ENCODE measurements at places on chromosomes 7 and 10.

GRCh38 chr10:122939856-122940543, 14.0 kb downstream of the C10orf88 start:
- no peak for DNase-seq

GRCh38 chr10:1274111-1274661, 218.0 kb downstream of the WDR37 start:
- no peak for DNase-seq

- no peak for DNase-seq
Observed at GRCh38 chr7:113521468-113521867, 397.3 kb downstream of the PPP1R3A start.

GRCh38 chr7:22386865-22387264, 29.9 kb upstream of the RAPGEF5 start:
- no peak for DNase-seq

GRCh38 chr10:46250898-46251856, 35.6 kb upstream of the ANTXRL start:
- DNase-seq = no peak

- no peak for DNase-seq
Observed at GRCh38 chr7:155916926-155917655, 104.8 kb upstream of the SHH start.

GRCh38 chr10:133326223-133326551, 10.5 kb downstream of the CALY start:
- DNase-seq = no peak

GRCh38 chr10:131880016-131880590, 20.7 kb upstream of the PPP2R2D start:
- no peak for DNase-seq

DNA sequence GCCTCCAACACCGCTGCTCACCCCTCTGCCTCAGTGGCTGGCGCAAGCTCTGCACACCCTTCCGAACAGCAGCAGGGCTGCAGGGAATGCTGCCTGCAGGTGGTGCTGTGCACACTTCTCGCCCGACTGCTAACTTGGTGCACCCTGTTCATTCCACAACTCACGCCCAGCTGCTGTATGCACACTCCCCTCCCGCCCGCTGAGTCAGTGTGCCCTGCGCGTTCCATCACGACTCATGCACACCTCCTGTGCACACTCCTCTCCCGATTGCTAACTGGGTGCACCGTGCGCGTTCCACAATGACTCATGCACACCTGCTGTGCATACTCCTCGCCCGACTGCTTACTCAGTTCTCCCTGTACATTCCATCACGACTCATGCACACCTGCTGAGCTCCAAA, 21.5 kb downstream of the ADARB2 start:
- no peak for DNase-seq

DNA sequence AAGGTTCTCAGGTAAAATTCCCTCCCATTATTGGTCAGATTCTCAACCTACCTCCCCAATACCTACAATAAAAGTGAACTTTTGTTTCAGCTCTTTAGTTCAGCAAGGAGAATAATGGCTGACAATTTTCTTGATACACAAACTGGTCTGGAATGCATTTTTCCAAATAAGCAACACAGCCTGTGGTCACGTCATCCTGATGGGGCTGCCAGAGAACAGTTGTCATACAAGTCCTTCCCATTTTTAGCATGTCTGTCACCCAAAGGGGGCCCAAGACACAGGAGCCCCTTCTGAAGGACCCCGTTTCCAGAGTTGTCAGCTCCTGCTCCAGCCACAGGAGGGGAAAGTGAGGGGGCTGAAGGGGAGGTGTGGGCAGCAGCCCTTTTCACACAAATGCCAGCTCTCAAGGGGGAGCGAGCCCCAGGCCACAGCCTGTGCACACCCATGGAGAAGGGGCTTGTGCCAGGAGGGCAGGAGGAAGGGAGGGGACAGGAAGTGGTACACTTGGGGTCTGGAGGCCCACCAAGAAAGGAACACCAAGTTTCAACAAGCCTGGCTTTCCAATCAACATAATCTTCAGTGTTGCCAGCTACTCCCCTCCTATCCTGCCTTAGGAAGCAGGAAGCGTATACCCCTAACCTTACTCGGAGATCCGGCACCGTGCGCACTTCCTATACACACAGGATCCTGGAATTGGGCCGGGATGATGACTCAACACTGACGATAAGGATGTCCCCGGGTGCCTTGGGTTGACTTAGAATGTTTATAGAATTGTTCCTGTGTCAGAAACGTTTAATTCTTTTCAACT, 43.4 kb upstream of the PDLIM1 start:
- no peak for DNase-seq

DNA sequence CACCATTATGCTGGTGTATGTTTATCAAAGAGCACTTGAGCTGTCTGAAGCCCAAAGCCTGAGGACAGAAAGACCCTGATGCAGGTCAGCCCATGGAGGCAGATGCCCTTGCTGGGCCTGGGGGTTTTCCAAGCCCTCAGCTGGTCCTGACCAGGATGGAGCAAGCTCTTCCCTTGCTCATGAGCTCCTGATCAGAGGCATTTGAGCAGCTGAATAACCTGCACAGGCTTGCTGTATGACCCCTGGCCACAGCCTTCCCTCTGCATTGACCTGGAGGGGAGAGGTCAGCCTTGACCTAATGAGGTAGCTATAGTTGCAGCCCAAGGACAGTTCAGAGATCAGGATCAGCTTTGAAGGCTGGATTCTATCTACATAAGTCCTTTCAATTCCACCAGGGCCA, 13.0 kb downstream of the AQP1 start:
- no peak for DNase-seq

DNA sequence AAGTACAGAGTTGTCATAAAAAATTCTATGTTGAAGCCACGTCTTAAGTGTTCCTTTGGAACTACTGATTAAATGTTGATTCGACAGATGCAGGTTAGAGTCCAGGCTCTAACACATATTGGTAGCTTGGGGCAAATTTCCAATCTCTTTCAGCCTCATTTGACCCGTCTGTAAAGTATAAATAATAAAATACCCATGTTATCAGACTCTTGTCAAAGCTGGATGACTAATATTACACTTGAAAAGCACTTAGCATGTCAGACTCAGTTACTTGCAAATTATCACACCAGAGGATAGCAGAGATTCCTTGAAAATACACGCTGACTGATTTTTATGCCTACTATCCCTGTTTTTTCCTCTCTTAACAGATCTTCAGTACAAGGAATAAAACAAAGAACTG, 18.1 kb upstream of the MACC1 start:
- no peak for DNase-seq

DNA sequence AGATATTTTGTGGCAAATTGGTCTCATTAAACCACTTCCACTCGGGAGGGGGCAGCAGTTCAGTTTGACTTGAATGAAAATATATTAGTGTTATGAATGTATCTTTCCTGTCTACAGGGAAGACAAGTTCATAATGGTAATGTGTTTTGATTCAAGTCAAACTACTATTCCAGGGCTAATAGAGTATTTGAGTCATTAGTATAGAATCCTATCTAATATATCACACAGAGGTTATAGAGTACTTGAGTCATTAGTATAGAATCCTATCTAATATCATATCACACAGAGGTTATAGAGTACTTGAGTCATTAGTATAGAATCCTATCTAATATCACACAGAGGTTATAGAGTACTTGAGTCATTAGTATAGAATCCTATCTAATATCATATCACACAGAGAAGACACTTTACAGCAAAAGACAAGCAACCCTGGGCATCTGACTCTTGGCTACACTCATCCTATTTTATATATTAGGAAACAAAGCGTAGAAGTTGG, 199.7 kb upstream of the MAGI2 start:
- DNase-seq = no peak

GRCh38 chr7:97167176-97167575, 49.7 kb downstream of the SDHAF3 start:
- DNase-seq = no peak

- DNase-seq = no peak
Observed at GRCh38 chr10:114953047-114953446, 15.1 kb downstream of the TRUB1 start.

- no peak for DNase-seq
Observed at GRCh38 chr7:120714945-120715344, 143.0 kb downstream of the TSPAN12 start.

- no peak for DNase-seq
Observed at GRCh38 chr10:30431435-30431911, 2.5 kb upstream of the MAP3K8 start.

GRCh38 chr7:20307901-20308300, 22.8 kb upstream of the ITGB8 start:
- DNase-seq = no peak

GRCh38 chr7:44631458-44632115, 25.2 kb downstream of the OGDH start:
- DNase-seq = no peak

DNA sequence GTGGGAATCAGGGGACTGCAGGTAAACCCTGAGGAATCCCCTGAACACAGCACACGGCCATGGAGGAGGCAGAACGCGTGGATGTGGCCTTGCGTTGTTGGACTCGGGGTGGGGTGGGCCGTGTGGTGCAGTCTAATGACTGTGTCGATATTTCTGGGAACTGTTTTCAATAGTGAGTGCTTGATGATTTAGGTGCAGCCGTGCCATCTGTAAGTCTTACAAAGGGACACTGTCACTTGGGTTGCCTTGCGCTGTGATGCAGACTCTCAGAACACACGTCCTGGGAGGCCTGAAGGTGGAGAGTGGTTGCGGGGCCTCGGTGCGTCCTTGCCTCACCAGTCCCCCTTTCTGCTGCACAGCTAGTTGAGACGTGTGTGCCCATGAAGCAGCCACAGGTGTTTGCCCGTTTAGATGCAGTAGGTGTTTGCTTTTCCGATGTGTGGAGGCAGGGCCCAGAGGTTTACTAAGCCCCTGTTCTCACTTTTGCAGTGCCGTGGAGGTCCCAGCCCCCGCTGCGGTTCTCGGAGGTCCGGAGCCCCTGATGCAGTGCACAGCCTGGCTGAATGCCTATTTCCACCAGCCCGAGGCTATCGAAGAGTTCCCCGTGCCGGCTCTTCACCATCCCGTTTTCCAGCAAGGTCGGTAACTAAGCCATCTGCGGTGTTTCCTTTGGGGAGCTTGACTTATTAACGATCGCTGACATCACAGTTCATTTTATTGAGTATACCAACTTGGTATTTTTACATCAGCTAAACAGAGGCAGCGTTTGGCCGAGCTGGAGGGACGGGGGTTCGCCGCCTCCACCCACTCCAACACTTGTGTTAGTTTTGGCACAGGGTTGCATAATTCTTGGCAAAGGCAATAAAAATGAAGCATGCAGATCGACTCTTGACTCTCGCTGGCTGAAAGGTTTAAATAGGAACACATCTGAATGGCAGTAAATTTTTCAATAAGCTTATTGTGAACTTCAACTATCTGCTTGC, 240.7 kb downstream of the MGMT start:
- DNase-seq = no peak

DNA sequence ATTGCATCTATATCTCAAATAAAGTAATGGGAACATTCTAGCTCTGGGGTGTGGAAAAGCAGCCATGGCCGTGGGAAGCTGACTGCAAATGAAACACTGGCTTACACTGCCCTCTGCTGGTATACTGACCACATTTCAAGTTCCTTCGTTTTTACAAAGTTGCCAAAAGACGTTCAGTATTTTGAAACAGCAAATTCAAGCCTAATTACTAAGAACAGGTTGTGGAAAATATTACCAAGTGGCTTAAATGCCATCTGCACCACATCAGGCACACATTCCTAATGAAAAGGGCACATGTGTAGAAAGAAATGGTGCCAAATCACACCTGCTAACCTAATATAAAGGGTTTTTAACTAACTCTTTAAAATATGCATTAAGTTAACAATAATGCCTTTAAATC, 83.9 kb downstream of the JAZF1 start:
- peak; percentile 18 for DNase-seq

DNA sequence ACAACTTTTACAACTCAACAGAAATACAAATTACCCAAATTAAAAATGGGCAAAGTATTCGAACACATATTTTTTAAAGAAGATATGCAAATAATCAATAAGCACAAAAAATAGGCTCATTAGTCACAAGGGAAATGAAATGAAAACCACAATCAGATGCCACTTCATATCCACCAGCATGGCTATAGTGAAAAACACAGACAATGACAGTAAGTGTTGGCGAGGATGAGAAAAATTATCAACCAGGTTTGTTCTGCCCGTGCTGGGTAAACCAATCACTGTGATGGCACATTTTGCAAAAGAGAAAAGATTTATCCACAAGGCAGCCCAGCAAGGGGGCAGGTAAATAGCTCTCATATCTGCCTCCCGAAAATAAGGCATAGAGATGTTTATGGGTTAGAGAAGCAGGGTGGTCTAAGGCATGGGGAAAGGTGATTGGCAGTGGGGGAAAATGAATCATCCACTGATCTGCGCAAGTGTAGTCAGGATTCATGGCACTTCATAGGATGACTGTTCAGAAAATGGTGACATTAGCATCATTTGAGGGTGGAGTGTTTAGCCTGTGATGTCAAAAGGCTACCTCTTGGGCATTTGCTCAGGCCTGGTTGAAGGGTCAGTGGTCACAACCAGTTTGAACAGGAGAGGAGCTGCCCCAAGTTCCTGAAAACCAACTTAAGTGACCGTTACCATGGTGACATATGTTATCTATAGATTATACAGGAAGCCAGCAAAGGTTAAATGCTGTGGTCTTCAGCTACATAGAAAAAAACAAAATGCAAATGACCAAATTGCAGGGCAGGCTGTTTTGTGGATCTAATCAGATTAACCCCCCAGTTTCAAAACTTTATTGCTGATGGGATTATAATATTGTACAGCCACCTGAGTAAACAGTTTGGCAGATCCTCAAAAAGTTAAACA, 8.0 kb upstream of the CFAP70 start:
- DNase-seq = no peak

GRCh38 chr10:130043491-130043890, 67.1 kb downstream of the C10orf143 start:
- DNase-seq = no peak

GRCh38 chr7:76060842-76061241, 12.9 kb downstream of the MDH2 start:
- DNase-seq = no peak

- DNase-seq = no peak
Observed at GRCh38 chr10:15775513-15775912, 55.8 kb upstream of the ITGA8 start.

DNA sequence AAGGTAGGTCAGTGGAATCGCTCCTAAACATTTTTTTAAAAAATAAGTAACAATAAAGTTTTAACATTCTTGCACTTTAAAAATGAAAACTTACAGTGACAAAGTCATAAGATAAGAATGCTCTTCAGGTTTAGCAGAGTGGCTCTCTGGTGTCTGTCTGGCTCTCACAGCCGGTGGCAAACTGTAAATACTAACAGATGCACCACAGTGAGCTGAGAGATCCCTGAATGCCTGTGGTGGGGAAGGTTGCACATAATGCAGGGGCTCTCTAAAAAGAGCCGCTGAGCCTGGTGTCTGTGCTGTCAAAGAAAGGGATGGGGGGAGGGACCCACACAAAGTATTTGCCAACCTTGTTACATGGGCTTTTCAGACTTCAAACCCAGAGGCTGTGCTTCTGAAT, 498.3 kb downstream of the CCSER2 start:
- DNase-seq = no peak

- DNase-seq = no peak
Observed at GRCh38 chr7:133139350-133139749, 57.5 kb upstream of the CHCHD3 start.

GRCh38 chr7:139675127-139676125, 102.4 kb downstream of the HIPK2 start:
- no peak for DNase-seq

GRCh38 chr7:131105799-131106680, 221.6 kb upstream of the MKLN1 start:
- DNase-seq = peak; percentile 49
